Heart left ventricle (tissue), 16 donors: ENCODE measurements at places on chromosomes 6 and 20.

DNA sequence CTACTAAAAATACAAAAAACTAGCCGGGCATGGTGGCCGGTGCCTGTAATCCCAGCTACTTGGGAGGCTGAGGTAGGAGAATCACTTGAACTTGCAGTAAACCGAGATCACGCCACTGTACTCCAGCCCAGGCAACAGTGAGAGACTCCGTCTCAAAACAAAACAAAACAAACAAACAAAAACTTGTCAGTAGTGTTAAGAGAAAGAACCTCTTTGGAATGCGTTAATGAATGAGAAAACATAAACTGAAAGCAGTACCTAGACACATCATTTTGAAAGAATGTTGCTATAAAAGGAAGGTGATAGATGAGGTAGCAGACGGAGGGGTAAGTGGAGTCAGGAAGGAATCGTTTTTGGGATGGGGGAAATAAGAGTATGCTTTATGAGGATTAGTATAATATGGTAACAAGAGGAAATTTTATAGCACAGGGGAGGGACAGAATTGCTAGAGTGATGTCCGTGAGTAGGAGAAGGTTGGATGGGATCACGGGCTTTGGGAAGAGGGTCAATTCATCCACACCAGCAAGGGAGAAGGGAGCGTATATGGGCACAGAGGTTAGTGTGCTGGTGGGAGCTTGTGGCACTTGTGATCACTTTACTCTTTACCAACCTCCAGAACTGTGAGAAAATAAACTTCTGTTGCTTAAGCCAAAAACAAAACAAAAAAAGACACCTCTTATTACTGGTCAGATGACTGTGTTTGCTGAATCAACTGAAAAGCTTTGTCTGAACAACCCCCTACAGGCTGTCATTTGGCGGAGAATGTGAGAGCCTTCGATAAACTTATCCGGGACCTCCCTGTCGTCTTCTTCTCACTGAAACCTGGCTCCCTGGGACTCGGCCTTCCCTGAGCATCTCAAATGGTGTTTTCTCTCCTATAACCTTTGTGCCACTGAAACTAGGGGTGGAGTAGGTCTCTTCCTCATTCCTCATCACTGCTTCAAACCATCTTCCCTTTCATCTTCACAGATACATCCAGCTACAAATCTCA lies 48.9 kb upstream of the TFAP2A start:
- no peak for DNase-seq

- DNase-seq: no peak
Measured at GRCh38 chr6:65289491-65289890, 417.5 kb downstream of the EYS start.

GRCh38 chr6:96196633-96197032 lies 180.9 kb downstream of the FUT9 start:
- DNase-seq: no peak

GRCh38 chr6:141103246-141103645 lies 1029.5 kb upstream of the GJE1 start:
- DNase-seq: no peak

- DNase-seq: no peak
Measured at GRCh38 chr6:62707156-62707555, 421.1 kb upstream of the KHDRBS2 start.

GRCh38 chr20:17637985-17638640 lies 43.9 kb downstream of the RRBP1 start:
- DNase-seq: no peak

GRCh38 chr6:37668251-37668650 lies 29.4 kb downstream of the MDGA1 start:
- no peak for DNase-seq

DNA sequence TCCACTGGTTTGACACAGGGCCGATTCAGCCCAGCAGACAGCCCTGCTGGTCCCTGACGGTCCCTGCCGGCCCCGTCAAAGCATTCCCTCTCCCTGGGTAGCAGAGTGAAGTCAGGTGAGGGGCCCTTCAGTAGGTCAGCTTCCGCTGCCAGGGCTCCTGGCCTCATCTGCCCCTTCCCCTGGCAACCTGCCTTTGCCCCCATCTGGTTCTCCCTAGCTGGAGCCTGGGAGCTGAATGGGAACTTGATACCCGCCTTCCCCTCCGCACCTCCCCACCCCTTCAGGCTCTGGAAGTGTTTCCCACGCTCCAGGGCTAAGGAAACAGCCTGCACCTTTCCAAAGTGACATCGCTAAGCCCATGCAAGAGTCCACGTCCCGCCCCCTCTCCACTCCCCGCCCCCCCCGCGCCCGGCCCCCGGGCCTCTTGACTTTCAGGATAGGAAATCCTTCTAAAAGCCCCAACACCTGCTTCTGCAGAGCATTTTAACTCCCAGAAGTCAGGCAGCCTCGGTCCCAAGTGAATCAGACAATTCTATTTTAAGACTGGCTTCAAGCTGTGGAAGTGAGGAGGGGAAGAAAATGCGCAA lies 53.3 kb downstream of the ISM1 start:
- DNase-seq: no peak

DNA sequence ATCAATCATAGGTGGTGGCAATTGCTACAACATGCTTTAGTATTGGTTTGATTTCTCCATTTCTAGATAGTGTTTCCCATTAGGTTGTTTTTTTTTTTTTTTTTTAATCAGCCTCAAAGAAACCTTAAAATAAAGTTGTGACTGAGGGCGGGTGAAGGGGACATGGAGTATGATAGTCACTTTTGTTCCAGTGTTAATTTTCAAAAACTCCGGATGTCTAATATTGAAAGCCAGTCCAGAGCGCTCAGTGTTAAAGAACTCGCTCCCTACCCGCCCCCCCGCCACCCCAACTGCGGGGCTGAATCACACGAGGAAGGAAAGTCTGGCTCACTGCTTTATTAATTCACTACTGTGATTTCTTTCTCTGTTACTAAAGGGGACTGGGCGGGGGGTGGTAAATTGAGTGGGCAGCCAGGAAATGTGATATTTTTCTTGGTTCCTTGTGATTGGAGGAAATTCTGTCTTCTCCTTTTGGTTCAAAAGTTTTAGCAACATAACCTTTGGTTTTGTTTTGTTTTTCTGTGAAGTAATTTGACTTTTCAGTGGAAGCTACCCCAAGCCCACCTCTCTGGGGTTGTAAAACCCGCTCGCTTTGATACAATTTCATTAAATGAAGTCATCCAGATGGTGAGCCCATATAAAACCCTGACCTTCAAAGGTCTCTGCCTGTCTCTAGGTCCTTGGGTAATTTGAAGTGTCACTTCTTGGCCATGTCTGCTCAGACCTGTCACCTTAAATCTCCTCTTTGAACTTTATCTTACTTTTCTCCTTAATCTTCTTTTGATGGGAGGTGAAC lies 38.0 kb downstream of the TNFAIP3 start:
- no peak for DNase-seq

DNA sequence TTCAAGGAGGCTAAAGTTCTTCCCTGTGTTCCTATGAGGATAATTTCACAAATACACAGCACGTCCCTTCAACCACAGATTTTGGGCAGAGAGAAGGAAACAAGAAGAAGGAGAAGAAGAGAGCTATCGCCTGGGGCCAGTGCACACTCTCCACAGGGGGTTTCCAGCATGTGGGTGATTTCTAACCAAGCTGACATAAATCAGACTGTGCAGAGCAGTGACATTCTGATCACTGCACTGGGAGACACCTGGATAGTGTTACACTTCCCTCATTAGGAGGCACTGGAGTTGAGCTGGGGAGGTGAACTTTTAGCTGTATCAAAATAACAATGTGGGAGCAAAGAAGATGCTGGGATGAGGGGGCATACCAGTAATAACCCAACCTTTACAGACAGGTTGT lies 71.8 kb upstream of the CENPW start:
- DNase-seq: no peak

GRCh38 chr6:169881976-169882375 lies 130.6 kb downstream of the ERMARD start:
- no peak for DNase-seq

DNA sequence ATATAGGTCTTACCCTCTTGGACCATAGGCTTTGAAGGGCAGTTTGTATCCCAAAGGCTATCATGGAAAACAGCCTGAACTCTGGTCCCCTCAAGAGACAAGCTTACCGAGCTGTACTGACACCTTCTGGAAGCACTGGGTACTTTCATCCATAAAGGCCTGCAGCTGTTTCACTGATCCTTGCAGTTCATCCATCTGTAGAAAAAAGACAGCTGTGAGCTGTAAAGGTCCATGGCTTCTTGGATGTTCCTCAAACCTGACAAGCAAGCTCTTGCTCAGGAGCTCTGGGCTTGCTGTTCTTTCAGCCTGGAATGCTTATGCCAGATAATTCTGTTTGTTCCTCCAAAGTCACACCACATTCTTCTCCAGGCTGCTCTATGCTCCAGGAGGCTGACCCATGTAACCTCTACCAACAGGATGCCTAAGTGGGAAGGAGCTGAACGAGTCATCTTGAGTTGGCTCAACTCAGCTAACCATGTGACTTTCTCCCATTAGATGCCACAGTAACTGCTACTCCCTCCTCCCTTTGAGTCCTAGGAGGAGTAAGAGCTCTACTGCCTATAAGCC lies 8.8 kb upstream of the NDRG3 start:
- peak; percentile 51 for DNase-seq
